Right cardiac atrium (tissue), 5 donors: ENCODE measurements at places on chromosomes 5 and 9.

- DNase-seq = no peak
Observed at GRCh38 chr5:94094793-94095441, 353.5 kb upstream of the POU5F2 start.

DNA sequence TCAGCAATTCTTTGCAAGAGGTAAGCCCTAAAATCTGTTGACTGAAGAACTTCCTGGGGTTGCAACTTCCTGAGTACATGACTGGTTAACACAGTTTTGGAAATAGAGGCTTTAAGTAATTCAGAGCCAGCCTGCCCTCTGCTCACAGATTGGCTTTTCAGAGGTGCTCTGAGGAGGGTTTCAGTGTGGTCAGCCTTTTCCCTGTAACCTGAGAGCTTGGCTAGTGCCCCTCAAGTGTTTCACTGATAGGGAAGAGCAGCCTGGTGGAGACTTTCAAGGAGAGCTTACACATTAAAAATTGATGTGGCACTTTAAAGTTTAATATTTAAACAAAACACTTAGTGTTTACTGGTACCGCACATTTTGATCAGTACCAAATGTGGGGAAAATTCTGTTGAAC is 56.7 kb upstream of the FOXB2 start:
- no peak for DNase-seq

DNA sequence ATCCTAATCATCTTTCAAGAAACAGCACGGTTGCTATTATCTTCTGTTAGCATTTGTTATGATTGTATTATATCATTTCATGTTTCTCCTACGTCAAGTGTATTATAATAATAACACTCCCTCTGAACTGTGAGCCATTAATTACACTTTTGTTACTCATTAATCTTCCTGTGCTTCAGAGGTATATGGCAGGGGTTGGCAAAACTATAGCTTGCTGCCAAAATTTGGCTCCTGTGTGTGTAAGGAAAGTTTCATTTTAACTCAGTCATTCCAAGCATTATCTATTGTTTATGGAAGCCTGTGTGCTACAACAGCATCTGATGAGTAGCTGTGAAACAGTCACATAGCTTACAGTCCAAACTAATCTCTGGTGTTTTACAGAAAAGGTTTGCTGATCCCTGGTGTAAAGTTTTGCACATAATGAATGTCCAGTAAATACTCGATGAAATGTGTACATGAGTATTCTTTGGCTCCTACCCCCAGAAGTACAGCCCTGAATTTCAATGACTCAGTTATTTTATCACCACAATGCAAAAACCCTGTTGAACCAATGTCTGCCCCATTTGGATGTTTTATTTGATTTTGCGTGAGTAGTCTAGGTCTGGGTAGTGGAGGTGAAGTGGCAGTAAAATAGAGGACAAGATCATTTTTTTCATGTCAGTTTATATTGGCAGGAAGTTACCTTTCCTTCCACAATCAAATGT is 648.2 kb downstream of the MAT2B start:
- DNase-seq = no peak

- DNase-seq = no peak
Observed at GRCh38 chr5:180170106-180170809, 38.8 kb downstream of the RASGEF1C start.

DNA sequence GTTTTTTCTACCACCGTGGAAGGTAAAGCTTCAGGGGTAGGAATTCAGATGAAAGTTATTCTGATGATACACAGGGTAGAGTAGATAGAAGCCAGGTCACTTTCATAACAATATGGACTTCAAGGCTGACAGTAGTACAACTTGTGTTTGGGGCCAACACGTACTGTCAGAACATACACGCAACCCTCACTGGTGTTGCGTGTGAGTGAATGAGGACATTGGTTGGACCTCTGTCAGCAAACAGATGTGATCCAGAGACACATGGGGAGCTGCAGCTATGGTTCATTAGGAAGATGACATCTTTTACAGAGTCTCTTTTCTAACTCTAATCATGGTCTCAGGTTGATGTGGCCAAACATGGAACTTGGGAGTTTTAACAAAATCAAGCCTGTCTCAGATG is 70.1 kb upstream of the MOCS2 start:
- no peak for DNase-seq

DNA sequence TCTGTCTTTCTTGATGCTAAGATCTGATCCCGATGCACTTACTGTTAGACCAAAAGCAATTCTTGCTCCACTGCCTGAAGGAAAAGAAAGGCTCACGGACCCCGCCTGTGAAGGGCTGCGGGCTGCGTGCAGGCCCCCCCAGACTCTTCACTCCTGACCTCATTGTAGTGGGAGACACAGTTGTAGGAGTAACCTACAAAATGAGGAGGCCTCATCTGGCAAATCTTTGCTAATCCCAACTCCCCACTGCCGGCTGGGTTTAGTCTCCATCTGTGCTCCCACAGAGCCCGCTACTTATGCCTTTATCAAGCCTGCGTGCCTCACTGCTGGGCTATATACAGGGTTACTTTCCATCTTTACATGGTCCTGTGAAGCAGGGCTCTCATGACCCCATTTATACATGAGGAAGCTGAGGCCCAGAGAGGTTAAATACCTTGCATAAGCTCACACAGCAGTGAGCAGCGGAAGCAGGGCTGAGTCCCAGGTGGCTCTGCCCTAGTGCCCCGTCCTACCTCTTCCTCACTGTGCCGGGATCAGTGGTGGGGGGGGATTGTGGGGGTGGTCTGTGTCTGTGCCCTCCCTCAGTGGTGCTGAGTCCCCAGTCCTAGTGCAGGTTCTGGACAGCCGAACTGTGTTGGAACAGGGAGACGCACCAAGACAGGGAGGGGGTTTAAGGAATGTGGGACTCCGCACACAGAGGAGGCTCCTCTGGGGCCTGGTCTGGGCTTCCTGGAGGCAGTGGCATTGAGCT is 43.9 kb upstream of the RNF130 start:
- no peak for DNase-seq

GRCh38 chr9:91043811-91044175 is 242.2 kb downstream of the SYK start:
- no peak for DNase-seq

DNA sequence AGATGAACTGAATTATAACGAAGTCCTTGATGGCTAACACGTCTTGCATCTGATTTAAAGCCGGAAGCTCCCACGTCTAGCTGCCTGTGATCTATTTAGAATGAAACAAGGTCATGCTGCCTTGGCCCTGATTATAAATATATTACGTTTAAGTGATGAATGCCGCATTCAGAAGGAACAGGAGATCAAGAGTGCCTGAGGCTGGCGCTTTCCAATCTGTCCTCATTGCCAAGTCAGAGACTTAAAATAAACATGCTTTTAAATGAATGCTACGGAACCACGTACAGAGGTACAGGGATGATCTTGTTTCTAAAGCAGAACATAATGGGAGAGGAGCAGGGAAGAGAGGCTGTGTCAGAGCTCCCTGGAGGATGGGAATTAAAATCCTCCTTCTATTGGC is 292.8 kb downstream of the TLE1 start:
- no peak for DNase-seq

DNA sequence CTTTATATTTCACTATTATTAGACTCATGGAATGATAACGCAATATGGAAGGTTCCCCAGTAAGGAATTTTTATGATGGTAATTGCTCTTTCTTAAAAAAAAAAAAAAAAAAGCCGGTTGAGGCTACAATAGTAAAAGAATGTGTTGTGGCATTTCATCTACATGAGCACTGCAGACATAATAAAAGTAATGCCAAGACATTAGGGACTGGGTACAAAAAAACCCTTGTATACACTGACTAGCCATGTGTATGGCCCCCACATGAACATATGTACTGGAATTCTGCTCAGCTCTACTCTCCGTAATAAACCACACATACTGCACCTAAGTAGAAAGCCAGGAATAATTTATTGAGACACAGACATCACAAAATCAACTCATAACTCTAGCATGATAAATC is 218.4 kb downstream of the ADAMTS6 start:
- DNase-seq = no peak

- DNase-seq = no peak
Observed at GRCh38 chr5:26432386-26432785, 606.0 kb downstream of the CDH9 start.

- DNase-seq = no peak
Observed at GRCh38 chr5:103706939-103707682, 144.5 kb upstream of the NUDT12 start.

DNA sequence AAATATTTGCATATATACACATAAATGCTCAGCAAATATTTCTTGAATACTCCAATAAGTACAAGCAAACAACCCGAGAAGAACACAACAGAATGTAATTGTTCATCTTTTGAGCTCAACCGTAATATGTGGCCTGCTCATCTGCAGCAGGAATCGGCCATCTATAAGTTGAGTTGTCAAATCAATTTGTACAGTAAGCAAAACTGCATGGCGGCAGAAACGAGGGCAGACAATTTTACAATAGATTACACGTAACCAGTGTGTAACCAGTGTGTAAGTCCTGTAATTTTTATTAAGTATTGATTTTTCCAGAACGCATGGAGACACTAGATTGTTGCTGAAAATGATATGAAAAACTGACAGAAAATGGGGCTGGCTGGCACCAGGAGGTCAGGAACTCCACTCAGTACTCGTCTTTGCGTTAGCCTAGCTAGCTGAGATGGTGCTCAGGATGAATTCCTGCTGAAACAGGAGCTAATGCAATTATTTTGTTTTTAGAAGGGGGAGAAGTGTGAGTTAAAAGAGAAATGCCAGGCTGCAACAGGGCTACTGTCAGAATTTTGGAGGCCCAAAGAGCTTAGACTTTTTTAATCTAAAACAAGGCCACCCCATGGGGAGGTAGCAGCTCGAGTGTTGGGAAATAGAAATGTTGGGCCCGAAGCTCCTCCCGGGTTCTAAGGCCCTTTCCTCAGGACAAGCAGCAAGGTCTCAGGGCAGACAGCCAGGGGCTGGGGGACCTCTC is 682 bp downstream of the DHX29 start:
- DNase-seq = no peak

- DNase-seq = no peak
Observed at GRCh38 chr5:112586596-112587062, 151.1 kb upstream of the APC start.

GRCh38 chr5:110917161-110917875 is 154.2 kb upstream of the TSLP start:
- DNase-seq = no peak

DNA sequence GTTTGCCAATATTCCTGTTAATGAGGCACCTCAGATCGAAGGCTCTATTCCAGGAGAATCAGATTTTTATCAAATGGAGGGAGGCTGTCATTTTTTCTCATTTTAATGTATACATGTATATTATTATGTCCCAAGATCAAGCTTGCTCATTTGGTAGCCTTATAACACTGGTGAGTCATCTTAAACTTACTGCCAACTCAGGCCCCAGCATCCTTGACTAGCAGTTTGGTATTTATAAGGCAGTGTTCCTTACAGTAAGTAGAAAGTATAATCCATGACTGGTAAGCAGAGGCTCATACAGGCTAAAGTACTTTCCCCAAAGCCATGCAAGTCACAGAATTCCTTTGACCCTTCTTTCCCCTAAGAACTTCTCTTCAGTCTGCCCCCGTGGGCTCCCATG is 90.7 kb upstream of the NR3C1 start:
- no peak for DNase-seq

- no peak for DNase-seq
Observed at GRCh38 chr9:127195976-127196825, 68.4 kb upstream of the GARNL3 start.

DNA sequence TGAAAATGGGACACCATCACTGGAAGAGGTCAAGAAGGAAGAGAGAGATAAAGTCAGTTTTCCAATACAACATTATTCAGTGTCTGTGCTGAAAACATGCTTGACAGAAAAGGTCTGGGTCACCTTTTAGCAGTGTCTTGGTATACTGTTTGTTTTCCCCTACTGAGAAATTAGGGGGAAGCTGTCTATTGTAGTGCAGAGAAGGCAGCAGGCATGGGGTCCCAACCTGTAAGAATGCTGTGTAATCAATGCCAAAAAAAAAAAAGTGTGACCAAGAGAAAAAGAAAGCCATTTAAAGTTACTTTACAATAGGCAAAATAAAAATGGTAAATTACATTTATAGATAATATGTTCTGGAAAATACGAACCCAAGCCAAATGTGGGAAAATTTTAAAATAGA is 139.3 kb downstream of the RAB3C start:
- DNase-seq = no peak

DNA sequence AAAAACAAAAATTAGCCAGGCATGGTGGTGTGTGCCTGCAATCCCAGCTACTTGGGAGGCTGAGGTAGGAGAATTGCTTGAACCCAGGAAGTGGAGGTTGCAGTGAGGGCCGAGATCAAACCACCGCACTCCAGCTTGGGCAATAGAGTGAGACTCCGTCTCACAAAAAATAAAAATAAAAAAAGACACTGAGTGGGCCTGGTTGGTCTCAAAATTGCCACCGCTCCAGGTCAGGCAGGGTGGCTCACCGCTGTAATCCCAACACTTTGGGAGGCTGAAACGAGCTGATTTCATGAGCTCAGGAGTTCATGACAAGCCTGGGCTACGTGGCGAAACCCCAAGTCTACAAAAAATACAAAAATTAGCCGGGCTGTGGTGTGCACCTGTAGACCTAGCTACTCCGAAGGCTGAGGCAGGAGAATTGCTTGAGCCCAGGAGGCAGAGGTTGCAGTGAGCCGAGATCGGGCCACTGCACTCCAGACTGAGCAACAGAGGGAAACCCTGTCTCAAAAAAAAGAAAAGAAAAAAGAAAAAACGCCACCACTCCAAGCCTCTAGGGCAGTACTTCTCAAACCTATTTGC is 1.8 kb downstream of the STK10 start:
- DNase-seq = peak; percentile 23

GRCh38 chr5:148085310-148085709 is 21.5 kb downstream of the SPINK5 start:
- DNase-seq = no peak

DNA sequence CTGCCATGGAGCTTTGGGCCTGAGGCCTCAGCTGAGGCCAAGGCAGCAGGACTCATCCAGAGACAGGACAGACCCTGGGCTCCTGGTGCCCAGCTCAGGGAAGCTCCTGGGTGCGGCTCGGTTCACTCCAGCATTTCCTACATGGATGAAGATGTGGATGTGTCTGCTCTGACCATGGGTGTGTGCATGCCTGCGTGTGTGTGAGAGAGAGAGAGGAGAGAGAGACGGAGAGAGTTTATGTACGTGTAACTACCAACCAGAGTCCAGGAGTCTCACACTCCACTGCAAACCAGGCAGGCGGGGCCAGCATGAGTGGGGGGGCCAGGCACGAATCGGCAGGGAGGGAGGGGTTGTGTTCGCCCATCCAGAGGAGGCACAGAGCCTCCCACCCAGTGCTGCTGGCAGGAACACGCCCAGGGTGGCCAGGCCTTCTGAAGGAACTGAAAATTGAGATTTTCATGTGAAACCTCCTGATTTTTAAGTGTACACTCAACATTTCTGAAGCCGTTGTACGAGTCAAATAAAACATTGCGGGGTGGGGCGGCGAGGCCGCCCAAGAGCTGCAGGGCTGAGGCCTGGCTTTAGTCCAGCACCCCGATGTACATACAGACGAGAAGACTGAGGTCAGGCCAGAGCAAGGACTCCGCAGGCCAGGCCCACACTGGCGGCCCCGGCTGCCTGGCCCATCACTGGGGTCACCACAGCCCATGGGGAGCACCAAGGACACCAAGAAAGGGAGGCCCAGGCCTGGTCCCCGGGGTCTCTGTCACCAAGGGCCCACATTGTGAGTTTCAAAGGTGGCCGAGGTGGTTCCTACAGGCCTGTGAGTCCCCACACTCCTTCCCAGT is 88.7 kb downstream of the ADAMTS2 start:
- DNase-seq = no peak

GRCh38 chr9:121778252-121779225 is 127.1 kb downstream of the DAB2IP start:
- DNase-seq = no peak
